ENCODE measurements at places on chromosomes 4 and X.
A peak's percentile ranks its signal among the peaks of the same experiment; 100 is the strongest.

DNA sequence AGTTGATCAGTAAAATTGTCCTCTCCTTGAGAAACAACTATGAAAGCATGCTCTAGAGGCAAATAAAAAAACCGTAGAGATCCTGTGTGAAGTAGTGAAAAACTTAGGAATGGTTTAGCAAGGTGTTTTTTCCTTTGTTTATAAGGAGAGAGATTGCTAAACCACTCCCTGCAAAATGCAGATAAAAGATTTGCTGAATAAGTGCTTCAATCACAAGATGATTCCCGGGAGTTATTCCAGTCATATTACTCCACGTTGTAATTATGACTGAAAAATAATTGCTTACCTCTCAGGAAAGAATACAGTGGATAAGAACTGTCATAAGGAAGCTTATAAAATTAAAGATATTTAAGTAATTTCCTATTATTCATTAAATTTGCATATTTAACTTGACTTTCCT is 2.8 kb downstream of the GK start:
- no peak for DNase-seq

GRCh38 chrX:55710701-55711100 is 6.8 kb upstream of the RRAGB start:
- DNase-seq, result no peak

DNA sequence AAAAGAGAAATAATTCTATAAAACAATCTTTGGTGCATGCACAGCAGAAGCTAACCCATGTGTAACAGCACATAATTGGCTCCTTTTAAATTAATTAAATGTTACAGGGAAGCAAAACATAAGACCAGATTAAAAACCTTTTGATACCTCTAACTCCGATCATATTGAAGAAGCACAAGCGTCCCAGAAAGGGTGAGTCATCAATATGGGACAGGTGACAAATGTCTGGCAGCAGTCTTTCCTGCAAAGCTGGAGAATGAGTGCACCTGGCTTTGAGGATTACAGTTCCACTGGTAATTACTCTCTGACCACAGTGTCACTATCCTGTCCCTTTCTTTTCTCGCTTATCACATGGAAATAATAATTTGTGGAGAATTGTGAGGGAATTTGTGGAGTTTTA is 94.6 kb downstream of the FAM9B start:
- DNase-seq, result peak; percentile 11

DNA sequence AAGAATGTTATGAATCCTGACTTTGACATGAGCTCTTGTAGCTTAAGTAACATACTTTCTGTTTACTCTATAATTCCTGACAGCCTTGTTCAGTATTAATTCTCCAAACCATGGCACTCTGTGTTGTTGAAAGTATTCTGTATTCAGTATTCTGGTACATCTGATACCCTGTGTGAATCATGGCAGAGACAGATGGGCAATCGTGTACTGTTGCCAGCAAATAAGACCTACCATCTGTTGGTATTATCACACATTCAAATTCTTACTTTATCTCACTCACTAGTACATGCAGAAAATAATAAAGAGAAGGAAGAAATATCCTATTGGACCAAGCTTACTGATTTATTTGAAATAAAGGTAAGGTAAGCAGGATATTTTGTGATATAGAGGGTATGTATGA is 7.9 kb downstream of the MBTPS2 start:
- peak; percentile 66 for DNase-seq

DNA sequence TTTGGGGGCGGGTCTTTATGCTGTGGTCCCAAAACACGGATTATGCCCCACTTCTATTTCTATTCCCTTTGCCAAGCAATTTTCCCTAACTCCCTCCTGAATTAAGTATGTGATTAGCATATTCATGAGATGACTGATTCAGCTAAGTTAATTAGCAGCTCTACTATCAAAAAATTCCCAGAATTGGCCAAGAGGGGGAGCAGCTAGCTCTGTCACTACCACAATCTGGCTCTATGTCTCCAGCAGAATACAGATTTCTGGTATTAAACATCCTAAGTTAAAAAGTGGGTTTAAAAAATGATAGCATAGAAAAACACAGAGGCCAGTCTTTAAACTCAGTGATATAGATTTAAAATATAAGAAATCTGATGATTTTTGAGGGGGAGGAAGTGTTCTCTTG is 80.3 kb downstream of the GPC4 start:
- DNase-seq, result peak; percentile 63

- DNase-seq, result no peak
Observed at GRCh38 chr4:8539661-8540060, 40.5 kb upstream of the GPR78 start.

- DNase-seq, result no peak
Observed at GRCh38 chr4:40305328-40306170, 29.6 kb upstream of the CHRNA9 start.

DNA sequence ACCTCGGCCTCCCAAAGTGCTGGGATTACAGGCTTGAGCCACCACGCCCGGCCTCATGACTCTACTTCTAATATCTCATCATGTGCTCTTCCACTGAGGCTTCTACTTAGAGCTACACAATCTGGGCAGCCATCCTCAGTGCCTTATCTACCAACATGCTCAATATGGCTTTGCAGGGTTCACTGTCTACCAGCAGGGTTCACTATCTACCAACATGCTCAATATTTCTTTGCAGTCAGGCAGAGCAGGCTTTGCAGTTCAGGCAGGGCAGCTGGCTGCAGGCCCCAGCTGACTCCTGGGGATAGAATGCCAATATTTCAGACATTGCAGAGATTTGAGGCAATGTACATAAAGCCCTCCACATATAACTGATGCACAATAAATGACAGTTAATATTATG is 47.5 kb downstream of the PKD2 start:
- DNase-seq, result peak; percentile 44

- peak; percentile 92 for DNase-seq
Observed at GRCh38 chr4:178752954-178753525, 1310.8 kb upstream of the AGA start.

GRCh38 chr4:186605261-186605865 is 50.0 kb upstream of the MTNR1A start:
- DNase-seq, result no peak

GRCh38 chr4:115325836-115326235 is 212.4 kb upstream of the NDST4 start:
- DNase-seq, result no peak

- no peak for DNase-seq
Observed at GRCh38 chrX:124433186-124433585, 86.8 kb downstream of the SH2D1A start.

DNA sequence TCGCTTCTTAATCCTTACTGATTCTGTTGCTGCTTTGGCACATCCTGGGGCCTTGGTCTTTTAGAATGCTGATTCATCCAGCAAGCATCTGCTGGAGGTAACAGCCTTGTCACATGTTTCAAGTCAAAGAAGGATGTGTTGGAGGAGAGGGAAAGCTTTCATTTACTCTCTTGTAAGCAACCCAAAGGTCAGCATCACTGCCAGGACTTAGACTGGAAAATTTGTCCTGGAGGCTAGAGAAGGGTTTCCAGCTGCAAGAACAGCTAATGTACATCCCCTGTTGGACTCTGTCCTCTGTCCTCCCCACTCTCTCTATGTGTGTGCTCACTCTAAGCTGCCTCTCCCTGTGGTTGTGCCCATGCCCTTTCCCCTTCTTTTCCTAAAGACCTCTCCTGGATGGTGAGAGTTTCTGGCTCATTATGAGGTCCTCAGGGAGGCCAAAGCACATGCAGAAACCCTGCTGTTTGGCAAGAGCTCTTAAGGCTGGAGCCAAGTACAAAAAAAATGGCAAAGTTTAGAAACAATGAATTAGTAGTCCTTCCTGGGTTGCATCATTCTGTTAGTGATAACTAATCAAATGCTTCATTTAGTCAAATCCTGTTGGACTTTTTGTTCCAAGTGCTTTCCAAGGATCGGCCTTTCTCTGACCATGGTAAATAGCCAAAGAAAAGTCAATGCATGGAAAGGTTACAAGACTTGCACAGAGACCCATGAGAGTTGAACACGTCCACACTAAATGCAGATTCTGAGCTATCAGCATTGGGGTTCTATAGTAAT is 13.4 kb upstream of the SRPX start:
- no peak for DNase-seq

DNA sequence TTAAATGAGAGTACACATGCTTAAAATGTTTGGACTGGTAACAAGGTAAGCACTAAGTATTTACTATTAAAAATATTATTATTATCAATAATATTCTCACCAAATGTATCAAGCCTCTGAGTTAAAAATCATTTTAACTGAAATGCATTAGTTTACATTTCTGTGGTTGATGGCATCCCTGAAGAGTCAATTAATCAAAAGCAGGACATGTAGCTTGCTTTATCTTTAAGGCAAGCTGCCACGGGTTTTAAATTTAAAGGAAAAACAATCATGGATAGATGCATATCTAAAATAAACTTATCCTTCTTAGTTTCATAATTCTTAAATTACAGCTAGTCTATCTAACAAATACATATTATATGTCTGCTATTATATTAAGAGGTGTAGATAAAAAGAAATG is 584.8 kb upstream of the INTU start:
- no peak for DNase-seq

- no peak for DNase-seq
Observed at GRCh38 chr4:187937557-187937956, 58.0 kb upstream of the ZFP42 start.

GRCh38 chr4:61860376-61860775 is 660.2 kb downstream of the ADGRL3 start:
- DNase-seq, result no peak

DNA sequence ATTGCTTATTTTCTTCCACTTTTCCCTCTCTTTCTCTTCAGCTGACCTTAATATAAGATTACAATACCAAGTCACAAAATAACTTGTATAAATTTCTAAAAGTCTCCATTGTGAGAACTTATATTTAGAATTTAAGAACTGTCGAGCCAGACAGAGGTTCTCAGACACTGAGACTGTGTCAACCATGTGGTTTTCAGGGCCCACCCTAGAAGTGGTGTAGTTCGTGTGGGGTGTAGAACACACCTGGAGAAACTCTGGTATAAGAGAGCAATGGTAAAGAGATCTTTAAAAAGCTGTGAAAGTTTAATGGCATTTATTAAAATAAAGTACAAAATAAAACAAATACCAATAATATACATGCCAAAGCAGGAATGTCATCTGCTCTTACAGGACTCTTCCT is 19.7 kb downstream of the CPEB2 start:
- no peak for DNase-seq

- no peak for DNase-seq
Observed at GRCh38 chrX:134634691-134635090, 23.6 kb downstream of the PLAC1 start.

DNA sequence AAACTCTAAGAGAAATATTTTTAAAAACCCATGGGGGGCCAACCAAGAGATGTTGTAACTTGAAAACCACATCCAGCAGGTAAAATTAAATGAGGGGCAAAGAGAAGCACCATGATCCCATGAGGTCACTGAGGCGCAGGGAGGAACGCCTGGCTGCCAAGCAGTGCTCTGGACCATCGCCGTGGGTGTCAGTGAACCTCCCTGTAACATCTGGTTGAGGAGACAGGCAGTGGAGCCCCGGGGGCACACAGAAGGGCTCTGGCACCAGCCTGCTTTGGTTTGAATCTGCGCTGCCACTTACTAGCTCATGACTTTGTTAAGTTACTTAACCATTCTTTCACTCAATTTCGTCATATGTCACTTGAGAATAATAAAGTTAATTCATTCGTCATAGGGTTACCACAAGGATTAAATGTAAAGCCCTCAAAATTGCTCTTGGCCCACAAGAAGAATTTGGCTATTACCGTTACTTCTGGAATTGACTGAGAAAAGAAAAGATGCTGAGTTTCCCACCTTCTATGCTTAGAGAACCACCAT is 41.6 kb upstream of the SLC25A4 start:
- DNase-seq, result no peak

GRCh38 chr4:9903317-9903716 is 118.0 kb downstream of the SLC2A9 start:
- no peak for DNase-seq

DNA sequence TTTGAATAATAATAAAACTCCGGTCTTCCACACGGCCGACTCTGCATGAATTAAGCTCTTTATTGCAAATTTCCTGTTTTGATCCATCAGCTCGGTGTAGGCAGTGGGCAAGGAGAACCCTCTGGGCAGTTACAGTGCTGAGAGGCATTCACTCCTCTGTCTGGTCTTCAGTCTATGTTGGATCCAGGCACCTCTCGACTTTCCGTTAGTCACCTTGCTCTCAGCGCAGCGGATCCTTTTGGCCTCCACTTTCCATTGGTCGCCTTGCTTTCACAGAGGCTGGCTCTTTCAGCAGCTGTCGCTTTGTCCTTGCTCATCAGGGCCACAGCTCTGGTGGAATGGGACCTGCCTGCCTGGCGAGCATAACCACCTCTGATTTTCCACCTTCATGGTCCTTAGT is 52.9 kb downstream of the TRMT44 start:
- DNase-seq, result no peak

DNA sequence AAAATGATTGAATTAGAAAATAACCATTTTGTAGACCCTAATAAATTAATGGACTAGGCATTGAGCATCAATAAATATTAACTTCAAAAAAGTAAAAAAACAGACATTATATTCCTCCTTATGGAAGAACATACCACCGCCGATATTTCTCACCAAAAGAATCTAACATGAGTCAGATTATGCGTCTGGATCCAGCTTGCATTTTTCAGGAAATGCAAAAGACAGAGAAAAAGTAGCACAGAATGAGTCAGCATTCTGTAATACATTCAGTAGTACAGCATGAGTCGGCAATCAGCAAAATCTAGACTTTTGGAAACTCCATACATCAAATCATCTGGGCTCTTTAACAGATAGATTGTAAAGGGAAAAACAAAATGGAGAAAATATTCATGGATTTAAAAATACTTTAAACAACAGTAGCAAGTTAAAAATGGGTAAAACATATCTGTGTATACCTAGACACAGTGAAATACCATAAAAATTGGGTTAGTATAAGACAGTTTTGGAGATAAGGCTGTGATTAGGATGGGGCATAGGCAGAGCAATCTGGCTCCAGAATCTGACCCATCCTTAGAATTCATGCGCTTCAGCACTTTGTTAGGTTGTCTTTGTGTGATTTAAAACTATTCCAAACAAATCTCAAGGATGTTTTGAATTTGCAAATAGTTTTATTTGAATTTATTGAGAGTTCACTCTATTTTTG is 633.0 kb upstream of the FAM241A start:
- DNase-seq, result no peak

GRCh38 chrX:136203438-136203837 is 47.8 kb downstream of the MAP7D3 start:
- no peak for DNase-seq

DNA sequence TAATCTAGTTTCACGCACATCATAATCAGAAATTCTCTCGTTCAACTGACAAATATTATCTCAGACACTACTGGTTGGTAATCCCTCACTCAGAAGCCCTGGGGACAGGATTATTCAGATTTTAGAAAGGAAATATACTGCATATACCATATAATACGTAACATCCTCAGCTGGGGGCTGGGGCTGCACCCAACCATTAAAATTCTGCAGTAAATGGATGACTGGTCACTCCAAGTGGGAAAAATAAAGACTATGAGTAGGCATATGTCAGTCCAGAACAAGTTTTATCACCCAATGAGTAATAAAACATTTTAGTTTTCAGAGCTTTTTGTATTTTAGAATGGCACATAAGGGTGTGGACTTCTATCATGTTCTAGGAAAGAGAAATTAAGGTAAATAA is 121.7 kb upstream of the MAP3K15 start:
- no peak for DNase-seq
